ENCODE measurements at places on chromosomes 13 and 19.

GRCh38 chr19:46785980-46786235 is 2.5 kb downstream of the SLC1A5 start:
- no peak for DNase-seq

- no peak for DNase-seq
These were observed 13.8 kb downstream of the RCBTB1 start for GRCh38 chr13:49571299-49572240.

GRCh38 chr19:8367327-8368001 is 3.5 kb downstream of the ANGPTL4 start:
- DNase-seq = no peak

DNA sequence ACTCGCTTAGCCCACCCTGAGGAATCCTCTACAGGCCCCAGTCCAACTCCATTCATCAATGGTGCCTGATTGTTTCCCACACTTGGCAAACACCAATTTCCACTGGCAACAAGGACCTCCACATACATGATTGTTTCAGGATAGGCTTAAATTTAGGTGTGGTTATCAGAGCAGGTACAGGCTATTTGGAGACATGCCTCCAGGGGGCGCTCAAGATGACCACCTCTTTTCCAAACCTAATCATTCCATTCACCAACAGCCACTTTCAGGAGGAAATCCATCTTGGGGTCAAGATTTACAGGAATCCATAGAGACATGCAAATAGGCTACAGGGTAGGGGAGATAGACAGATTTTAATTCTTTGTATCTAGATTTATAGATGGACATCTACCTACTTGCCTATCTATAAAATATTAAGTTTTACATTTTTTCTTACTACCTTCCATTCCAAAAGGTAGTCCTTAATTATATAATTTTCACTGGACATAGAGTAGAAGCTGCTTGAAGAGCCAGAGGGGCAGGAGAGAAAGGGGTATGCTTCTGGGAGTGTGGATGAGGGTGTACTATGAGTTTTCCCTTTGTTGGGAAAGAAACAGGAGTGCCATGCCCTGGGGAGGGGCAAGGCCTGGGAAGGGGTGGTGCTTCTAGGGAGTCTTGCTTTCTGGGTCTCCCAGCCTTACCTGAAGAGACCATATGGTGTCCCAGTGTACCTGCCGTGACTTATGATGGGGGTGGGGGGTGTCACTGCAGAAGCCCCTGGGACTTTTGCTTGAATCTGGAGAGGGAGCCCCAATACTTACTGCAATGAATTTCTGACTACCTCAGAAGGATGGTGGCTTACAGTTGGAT is 14.1 kb upstream of the PCDH8 start:
- DNase-seq = peak; percentile 45

- no peak for DNase-seq
These were observed 9.5 kb downstream of the GPR32 start for GRCh38 chr19:50779504-50780457.

GRCh38 chr13:63189712-63190111 is 1774.1 kb upstream of the PCDH20 start:
- DNase-seq = no peak
